CD4-positive, alpha-beta T cell treated with Interleukin-4 for 4 hours (primary cell): ENCODE measurements at places on chromosomes 6 and 20.

DNA sequence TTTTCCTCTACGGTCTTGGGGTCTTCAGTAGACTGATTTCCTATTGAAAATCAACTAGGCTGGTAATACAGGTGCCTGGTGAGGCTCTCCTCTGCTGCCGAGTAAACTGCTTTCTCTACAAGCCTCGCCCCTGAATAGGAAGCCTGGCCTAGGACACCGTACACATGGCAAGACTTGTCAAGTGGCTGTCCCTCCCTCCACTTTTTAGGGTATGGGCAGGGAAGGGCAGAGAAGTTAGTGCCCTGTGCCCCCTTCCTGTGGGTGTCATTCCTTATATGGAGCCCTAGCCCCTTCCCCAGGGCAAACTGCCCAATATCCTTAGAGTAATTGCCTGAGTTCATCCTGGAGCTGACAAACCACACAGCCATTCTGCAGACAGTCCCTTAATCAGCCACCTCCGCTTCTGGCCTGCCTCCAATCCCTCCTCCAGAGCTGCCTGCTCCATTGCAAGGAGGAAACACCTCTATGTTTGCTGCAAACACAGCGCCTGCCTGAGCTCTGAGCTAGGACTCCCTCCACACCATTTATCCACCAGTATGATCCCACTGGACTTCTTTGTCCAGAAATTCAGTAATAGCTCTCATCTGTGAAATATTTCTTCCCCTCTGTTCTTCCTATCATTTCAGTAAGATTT lies 93.1 kb downstream of the CHD6 start:
- no peak for DNase-seq

DNA sequence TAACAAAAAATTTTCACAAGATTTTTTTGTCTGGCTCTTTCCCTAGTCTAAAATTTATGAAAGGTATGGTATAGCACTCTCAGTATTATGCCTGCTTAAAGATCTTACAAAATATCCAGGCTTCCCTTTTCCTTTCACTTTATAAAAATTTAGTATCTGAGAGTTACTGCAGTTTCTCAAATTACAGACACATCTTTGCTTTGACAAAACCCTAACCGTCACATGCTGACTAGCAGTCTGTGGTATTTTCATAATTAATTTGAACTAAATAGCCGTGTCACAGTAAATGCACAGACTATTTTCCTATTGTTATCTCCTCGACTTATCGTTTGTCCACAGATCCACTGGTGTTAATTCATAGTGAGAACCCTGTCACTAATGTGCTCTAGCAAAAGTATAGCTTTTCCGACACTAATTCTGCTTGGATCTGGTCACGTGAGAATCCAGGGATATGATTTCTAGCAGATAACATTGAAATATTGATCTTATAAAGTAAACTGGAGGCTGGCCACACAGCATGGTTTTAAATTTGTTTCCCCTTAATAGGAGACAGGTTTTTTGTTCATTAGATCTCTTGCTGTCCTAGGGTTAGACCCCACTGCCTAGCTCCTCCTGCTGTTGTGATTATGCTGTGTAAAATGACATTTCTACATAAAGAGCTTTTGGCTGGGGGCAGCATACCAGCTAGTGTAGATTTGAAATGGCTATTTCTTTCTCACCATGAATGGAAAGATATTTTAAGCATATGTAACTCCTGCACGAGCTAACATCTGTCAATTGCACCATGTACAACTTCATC lies 340.6 kb upstream of the SASH1 start:
- DNase-seq, result no peak

- DNase-seq, result no peak
Measured at GRCh38 chr6:63783096-63783495, 147.5 kb downstream of the PHF3 start.

GRCh38 chr6:2968600-2969135 lies 2.7 kb downstream of the SERPINB6 start:
- DNase-seq, result no peak
